ENCODE measurements at places on chromosomes 6 and 20.

GRCh38 chr20:40826699-40827098 lies 137.7 kb upstream of the MAFB start:
- DNase-seq: no peak

- DNase-seq: no peak
Measured at GRCh38 chr6:30160785-30161531, at the start of gene TRIM10. TRIM10 (minus strand) TSS chr6:30161211; CDS start chr6:30160858, 353 bp downstream.

GRCh38 chr6:95143408-95144180 lies 433.7 kb upstream of the MANEA start:
- no peak for DNase-seq

DNA sequence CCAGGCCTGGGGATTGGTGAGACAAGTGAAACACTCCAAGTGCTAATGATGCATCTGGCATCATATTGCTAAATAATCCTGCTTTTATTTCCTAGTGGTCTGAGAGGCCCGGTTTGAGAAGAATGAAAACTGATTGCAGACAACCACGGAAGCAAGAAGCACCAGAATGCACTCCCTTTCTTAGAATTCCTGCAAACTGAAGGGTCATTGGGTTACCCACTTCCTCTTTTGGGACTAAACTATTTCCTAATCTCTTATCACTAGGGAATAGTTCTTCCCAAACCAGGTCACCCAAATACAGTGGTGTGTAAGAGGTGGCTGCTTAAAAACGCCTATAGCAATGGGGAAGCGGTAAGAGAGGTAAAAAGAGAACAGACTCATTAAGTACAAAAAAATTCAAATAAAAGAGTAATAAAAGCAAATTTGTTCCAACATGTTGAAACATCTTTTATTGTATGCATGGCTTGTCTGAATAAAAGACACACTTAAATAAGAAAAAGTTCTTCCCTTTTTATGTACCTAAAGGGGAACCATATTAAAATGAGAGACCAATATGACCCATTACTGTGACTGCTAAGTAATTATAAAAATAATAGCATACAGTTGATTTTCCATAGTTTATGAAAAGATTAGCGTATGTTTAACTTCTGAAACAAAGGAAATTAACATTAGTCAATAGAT lies 125.8 kb downstream of the MYB start:
- no peak for DNase-seq

- peak; percentile 66 for DNase-seq
Measured at GRCh38 chr6:44049163-44049988, 77.9 kb downstream of the MRPL14 start.
